Mucosa of gallbladder (tissue), 1 donor: ENCODE measurements at places on chromosomes 16 and 17.

GRCh38 chr16:49964973-49965372, 60.1 kb upstream of the CNEP1R1 start:
- DNase-seq, result no peak

DNA sequence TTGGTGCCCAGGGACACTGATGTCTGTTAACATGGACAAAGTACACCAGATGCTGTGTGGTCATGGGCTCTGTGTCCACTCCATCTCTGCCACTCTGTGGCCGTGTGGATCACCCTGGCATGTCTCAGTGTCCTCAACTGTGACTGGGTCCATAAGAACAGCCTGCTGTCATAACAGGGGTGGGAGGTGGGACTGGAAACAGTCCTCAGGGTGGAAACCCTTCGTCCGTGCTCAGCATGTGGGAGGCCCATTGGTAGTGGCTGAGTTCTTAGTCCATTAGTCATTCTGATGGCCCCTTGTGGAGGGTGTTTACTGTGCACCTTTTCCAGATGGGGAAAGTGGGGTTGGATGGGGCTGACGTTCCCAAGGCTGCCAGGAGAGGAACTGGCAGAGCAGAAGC, 12.8 kb downstream of the FLYWCH2 start:
- no peak for DNase-seq

DNA sequence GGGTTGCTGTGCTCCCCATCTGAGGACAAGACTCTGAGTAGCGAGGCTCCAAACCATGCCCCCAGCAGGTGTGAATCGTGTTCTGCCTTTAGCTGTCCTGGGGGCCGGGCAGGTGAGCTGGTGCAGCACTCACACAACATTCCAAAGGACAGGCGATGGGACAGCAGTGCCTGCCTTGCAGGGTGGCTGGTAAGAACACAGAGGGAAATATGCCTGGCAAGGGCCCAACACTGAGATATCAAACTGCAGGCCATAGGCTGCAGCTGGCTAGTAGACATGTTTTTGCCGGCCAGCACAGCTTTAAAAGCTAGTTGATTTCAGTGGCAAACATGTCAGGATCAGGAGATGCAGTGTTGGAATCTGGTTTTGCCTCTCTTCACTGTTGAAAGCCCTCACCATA, 23.6 kb downstream of the CLEC16A start:
- DNase-seq, result no peak

GRCh38 chr16:67000384-67001351, 12.3 kb downstream of the CES4A start:
- peak; percentile 41 for DNase-seq

GRCh38 chr17:7014995-7015958, 2.9 kb downstream of the RNASEK start:
- DNase-seq, result no peak

GRCh38 chr16:53257001-53257400, 177.3 kb upstream of the RBL2 start:
- DNase-seq, result no peak

DNA sequence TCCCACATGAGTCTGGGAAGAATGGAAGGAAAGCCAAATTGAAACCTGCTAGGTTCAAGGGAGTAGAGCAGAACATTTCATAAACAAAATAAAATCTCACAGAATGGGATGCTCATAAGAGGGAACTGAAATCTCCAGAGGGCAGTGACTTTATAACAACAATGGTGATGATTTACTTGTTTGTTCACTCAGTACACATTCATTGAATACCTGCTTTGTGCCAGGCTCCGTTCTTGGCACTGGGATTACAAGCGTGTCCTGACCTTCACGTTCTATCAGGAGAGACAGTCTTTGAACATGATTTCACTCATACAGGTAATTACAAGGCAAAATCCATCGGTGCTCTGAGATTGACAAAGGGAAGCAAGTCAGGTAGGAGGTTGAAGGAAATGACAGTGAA, 356.3 kb downstream of the HAPSTR1 start:
- DNase-seq, result no peak

DNA sequence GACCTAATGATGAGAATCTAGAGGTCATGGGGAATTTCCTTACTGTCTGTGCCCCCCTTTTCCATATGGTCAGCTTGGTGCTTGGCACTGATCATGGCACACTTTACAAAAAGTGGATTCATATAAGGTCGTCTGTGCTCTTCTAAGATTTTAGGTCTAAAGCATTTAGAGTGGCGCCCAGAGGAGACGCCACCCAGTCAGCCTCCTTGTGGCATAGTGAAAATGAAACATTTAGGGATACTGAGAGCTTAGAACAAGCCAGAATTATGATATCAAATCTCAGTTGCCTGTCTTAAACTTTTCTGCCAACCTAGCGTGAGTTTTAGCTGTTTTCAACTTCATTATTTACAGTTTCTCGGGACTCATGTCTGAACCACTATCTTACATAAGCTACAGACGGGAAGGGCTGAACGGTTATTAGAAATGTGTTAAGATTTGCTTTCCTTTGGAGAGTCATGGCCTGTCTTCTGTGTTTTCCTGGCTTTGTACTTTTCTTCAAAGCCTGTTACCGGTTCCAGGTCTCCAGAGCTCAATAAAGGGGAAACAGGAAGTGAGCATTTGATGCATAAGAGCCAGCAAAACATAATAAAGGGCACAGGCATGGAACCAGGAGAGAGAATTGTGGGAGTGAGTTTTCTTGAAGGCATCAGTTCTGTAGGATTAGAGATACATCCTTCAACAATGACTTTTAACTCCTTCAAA, 13.7 kb downstream of the ZNRF1 start:
- no peak for DNase-seq
